ENCODE measurements at places on chromosomes 16 and 17.

DNA sequence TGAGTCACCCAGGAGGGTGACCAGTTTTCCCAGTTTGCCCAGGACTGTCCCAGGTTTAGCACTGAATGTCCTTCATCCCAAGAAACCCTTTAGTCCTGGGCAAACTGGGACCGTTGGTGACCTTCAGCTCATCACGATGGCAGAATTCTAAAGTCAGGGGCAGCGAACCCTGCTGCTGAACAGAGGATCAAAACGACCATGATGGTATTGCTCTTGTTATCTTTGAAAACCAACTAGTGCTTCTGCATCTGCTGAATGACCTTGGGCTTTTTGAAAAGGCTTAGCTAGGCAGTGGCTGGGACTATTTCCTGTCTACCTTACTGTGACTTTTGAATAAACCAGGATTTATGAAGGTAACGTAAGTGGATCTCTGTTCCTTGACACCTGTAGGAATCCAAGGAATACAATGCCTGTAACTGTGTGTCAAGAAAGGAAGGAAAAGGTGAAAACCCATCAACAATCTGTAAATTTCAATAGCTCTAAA lies 281.9 kb downstream of the SOX9 start:
- no peak for DNase-seq

GRCh38 chr17:72710834-72711233 lies 381.7 kb downstream of the SLC39A11 start:
- no peak for DNase-seq

DNA sequence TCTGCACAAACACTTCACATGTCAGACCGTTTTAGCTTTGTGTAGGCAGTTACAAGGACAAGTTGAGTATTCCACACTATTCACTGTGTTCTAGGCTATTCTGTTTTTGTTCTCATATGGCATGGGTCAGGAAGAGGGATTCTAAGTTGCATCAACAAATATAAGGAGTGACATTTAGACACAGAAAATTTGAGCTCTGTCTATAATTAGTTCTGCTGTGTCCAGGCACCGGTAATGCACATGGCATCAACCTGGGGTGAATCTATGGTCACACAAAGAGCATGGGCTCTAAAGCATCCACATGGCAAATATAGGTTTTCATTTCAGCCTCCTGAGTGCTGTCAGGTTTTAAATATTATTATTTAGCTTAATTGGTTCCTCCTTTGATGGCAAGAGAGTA lies 130.4 kb upstream of the PMFBP1 start:
- no peak for DNase-seq

- DNase-seq, result no peak
Observed at GRCh38 chr16:2819939-2820835, 3.1 kb downstream of the PRSS21 start.

DNA sequence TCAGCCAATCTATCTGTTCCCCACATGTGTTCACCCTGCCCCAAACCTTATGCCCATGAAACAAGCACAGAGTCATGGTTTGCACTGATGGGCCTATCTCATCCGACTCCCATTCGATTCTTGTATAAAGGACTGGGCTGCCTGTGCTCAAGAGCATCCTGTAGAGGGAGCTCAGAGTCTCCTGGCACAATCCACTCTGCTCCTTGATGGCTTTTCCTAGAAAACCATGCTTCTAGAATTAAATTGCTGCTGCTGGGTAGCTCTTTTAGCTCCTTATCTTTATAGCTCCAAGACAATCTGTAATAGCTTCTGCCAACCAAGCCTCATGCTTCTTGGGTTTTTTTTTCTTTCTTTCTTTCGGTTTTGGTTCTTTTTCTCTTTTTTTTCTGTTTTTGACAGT lies 9.7 kb downstream of the ZNF19 start:
- DNase-seq, result no peak

DNA sequence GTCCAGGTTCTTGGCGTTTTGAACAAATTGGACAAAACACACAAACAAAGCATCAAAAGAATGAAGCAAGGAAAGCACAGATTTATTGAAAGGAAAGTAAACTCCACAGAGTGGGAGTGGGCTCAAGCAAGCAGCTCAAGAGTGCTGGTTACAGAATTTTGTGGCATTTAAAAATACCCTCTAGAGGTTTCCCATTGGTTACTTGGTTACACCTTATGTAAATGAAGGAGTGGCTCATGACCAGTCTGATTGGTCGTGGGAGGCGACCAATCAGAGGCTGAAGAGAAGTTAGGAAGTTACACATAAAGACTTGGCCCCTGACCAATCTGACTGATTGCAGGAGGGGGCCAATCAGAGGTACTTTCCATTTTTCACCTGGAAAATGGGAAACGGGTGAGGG lies 1373.8 kb upstream of the GOT2 start:
- no peak for DNase-seq

- no peak for DNase-seq
Observed at GRCh38 chr16:59180083-59180476, 446.0 kb upstream of the GOT2 start.

- DNase-seq, result no peak
Observed at GRCh38 chr17:55432358-55433028, 10.9 kb upstream of the MMD start.

DNA sequence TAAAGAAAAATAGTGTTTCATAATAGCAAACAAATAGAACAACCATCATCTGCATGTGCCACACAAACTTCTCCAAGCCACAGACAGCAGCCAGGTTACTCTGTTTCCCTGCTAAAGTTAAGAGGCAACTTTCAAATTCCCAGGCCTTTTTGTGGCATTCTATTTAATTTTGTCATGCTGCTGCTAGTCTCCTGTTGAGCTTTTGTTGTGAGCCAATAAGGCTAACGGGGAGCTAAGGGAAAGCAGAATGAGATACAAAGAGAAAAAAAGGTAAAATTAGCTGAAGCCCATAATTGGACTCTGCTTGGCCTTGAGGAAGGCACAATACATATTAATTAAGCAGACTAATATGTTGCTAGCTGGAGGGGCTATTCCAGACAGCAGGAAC lies 74.7 kb upstream of the GNAO1 start:
- DNase-seq, result no peak

DNA sequence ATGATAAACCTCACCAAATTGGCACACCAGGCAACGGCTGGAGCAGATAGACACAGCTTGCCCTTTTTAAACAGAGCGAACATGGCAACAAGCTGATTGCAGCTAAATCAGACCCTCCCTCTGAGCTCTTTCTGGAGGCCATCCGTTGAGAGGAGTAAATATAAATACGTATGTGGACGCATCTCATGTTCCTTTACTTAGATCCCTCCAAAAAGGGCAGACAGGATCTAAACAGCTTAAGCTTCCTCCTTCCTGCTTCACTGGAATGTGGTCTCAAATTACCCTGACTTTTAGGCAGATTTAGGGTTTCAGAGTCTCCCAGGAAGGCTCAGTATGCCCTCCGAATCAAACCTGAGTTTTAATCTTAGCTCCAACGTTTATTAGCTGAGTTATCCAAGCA lies 204.7 kb upstream of the GOT2 start:
- no peak for DNase-seq

DNA sequence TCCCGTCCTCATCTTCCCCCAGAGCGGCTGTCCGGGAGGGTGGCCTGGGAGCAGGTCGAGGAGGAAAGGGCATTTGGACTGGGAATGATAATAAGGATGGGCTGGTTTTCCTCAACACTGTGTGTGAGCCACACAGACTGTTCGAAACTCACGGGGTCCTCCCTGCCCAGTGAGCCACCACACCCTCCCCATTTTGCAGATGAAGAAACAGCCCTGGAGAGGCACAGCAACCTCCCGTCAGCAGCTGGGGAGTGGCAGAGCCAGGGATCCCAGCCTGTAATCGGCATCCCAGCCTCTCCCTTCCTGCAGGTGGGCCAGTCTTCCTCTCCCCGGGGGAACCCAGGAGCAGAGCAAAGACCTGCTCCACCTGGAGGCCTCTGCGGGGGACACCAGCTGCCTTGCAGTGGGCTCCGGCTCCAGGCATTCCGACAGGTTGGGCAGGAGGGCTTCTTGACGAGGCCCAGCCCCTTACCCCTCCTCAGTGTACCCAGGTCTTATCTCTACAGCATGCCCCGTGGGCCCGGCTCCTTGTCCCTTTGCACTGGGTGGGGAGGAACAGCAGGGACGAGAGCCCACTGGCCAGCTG lies 23.8 kb downstream of the ENGASE start:
- DNase-seq, result no peak

Measured in GM13976 (cell line).